ENCODE measurements at places on chromosomes 16 and 17.
A peak's percentile ranks its signal among the peaks of the same experiment; 100 is the strongest.

- DNase-seq = peak; percentile 42
Observed at GRCh38 chr16:82867485-82867884, 240.7 kb downstream of the CDH13 start.

DNA sequence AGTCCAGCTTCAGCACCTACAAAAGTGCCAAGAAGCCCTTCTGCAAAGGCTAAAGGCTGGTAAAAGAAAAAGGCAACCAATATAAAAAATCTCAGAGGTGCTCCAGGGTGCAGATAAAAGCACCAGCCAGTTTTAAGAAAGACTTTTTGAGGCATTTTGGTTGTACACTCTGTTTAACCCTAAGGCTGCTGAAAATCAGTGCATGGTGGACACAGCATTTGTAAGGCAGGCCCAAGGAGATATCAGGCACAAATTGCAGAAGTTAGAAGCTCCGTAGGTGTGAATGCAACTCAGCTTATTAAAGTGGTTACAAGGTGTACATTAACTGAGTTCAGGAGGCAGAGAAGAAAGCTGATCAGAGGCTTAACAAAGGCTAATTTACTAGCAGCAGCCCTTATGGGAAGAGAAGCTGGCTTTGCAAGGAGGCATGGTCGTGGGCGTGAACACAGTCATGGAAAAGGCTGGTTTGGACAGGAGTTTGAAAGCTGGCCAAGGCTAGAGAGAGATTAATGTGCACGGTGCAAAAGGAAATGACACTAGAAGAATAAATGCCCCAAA lies 21.1 kb downstream of the ACSM1 start:
- no peak for DNase-seq

DNA sequence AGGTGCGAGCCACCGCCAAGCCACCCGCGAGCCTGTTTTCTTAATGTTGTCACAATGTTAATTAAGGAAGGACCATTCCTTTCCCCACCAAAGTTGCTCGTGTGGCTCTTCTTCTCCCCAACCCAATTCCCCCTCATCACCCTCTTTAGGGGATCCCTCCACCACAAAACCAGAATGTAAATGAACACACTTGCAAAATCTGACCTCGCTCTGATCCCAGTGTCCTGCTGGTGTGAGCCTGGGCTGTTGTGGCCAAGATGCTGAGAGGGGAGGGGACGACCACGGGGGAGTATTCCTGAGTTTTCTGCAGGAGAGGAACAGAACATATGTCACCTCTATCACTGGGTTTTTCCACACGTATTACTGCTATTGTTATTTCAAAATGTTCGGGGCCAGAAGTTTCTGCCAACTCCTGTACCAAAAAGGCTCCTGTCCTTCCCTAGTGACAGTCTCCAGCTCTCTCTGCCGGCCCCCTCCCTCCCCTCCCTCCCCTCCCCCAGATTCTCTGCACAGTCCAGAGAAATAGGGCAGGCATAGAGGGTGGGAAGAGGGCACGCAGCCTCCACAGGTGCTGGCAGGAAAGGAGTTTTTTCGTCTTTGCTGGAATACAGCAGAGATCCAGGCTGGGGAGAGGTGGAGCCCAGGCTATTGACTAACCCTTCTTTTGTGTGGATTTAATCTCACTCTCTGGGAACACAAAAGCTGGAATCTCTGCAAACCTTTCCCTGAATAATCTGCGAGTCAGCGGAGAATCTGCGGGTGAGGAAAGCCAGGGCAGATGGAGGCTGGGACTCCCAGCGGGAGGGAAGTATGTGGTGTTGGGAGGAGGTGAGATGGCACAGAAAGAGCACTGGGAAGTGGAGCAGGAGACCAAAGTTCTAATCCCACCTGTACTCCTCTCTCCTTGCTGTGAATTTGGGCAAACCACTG lies 4.5 kb upstream of the CA4 start:
- DNase-seq = no peak

DNA sequence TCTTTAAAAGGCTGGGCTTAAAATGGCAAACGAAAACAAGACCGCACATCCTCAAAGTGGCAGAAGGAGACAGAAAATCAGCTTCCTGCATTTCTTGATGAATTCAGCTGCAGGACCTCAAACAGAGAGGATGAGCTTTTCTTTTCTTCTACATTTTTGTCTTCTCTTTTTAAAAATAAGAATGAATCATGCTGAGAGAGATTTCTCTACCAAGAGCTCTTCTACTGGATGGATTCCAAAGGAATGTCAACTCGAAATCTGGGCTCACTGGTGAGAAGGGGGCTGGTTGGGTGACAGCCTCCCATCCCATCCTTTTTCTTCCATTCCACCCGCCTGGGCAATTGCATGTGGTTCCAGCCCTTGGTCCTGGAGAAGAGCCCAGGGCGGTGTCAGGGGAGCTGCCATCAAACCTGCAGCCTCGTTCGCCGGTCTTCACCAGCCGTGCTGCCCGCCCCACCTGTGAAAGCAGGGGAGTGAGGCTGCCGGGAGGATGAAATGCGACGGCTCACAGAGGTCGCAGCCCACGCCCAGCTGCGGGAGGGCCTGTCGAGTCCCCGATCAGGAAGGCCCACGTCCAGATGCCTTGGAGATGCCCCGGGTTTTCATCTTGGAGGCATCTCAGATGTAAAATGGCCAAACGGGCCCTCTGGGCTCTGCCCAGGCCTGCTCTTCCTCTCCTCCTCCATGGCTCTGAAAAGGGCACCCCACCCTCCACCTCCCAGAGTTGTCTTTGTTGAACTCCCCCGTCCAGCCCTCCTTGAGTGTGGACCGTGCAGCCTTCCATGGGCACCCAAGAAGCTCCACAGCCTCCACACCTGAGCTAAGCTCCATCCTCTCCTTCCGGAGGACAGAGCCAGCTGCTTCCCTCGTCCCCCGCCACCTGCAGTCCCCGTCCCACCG lies 121.9 kb downstream of the FOXL1 start:
- DNase-seq = no peak

DNA sequence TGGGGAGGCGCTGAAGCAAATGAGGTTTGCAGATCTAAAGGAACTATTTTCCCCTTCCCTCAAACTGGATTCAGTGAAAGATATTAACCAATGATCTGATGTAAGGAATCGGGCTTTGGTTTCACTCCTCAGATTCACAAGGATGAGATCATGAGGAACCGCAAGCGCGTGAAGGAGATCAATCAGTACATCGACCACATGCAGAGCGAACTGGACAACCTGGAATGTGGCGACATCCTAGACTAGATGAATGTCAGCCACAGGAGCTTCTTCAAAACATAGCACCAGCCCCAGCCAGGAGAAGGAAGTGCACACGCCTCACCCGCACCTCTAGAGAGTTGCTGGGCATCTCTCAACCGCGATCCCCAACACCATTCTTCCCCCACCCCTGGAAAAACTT lies 22.5 kb downstream of the ATPAF2 start:
- DNase-seq = no peak

- DNase-seq = no peak
Observed at GRCh38 chr16:51994597-51994996, 552.3 kb downstream of the TOX3 start.

- DNase-seq = peak; percentile 99
Observed at GRCh38 chr17:31052187-31052889, 42.4 kb upstream of the NF1 start.

GRCh38 chr16:75071621-75072020 lies 45.0 kb downstream of the LDHD start:
- no peak for DNase-seq

GRCh38 chr16:15616475-15617165 lies 26.3 kb downstream of the MARF1 start:
- no peak for DNase-seq

GRCh38 chr16:12096157-12096777 lies 119.7 kb downstream of the SNX29 start:
- peak; percentile 15 for DNase-seq

DNA sequence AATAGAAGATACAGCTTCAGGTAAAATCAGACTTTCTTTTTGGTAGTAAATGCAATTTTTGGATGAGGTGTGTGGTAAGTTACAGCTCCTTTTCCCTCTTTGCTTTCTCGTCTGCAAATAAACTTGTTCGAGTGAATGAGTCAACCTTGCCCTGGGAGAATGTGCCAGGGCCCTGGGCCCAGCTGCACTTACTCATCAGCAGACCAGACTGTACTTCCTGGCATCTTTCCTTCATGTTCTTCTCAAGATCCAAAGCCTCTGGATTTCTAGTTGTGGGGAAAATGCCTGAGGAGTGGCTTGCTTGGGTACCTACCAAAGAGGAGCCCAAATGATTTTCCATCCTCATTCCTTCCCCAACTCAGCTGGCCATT lies 5.4 kb upstream of the G6PC1 start:
- DNase-seq = peak; percentile 81

DNA sequence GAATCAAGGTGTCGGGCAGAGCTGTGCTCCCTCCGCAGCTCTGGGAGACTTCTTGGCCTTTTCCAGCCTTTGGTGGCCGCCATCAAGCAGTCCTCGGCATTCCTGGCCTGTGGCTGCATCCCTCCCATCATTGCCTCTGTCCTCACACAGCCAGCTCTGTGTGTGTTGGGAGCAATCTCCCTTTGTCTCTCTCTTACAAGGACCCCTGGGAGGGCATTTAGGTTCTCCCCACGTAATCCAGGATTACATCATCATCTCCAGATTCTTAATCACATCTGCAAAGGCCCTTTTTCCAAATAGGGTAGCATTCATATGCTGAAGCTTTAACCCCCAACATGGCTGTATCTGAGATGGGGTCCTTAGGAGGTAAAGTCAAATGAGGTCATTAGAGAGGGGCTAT lies 4.1 kb upstream of the DNAH17 start:
- no peak for DNase-seq

DNA sequence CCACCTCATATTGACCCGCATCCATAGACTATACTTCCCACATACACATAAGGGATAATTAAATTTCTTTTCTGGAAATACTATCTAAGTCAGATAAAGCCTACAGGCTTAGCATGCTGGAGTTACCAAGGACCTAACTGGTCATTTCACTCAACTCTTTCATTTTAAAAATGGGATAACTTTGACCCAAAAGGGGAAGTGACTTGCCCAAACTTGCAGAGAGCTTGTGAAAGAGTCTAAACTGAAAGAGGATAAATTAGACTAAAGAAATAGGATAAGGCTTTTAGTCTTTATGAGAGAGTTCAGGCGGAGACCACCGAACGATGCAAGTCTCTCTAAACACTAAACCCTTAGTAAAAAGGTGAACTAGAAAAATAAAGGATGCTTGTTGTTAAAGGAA lies 3.9 kb upstream of the KRT33A start:
- DNase-seq = no peak

DNA sequence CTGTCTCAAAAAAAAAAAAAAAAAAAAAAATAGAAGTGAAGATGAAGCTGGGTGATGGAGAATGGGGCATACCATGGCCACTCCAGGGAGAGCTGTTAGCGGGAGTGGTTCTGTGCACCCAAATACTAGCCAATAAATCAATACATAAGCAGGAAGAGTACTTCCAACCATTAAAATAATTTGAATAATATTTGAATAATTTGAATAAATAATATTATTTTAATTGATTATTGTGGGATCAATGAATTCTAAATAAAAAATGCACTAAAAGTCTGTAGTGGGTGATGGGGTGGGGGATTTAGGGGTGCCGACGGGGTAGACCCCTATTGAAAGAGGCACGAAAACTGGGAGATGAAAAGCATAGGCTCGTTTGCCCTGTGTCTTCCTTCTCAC lies 41.4 kb upstream of the CMIP start:
- DNase-seq = no peak
